ENCODE measurements at places on chromosomes 7 and 10. TPM values are rescaled to one million over a fixed set of nuclear protein-coding genes. Genes with fewer than 3 reads are reported as not detected.

Gene TEX47
- not detected for total RNA-seq

Gene FFAR4
- not detected for total RNA-seq

Gene OAT
- 178 TPM for total RNA-seq

Gene ADO
- 46.7 TPM for total RNA-seq

Gene GIMAP5
- 0.14 TPM for total RNA-seq

Gene CALML3
- total RNA-seq = not detected

Gene OGDHL
- 0.14 TPM for total RNA-seq

Gene OR2A42
- not detected for total RNA-seq

Gene FXYD4
- not detected for total RNA-seq

Gene ADRA2A
- not detected for total RNA-seq

Gene VWDE
- total RNA-seq = 0.14 TPM

Gene TRPV5
- not detected for total RNA-seq

Gene DYNC1I1
- 1.3 TPM for total RNA-seq

Gene CUX1
- 44.7 TPM for total RNA-seq

Gene MYO1G
- total RNA-seq = 0.14 TPM

Gene NUTM2A
- 0.66 TPM for total RNA-seq

Gene TMEM184A
- 0.44 TPM for total RNA-seq

Gene PCDH15
- not detected for total RNA-seq

Gene PAOX
- 8.5 TPM for total RNA-seq

Gene DNAH11
- not detected for total RNA-seq

Gene ITGB8
- 4.8 TPM for total RNA-seq

Gene RGS10
- 45.3 TPM for total RNA-seq

Gene FAM25C
- total RNA-seq = not detected

Gene DIP2C
- 6.6 TPM for total RNA-seq

Gene ABCC2
- total RNA-seq = 1.0 TPM

Gene CYCS
- 38.5 TPM for total RNA-seq

Gene CUEDC2
- total RNA-seq = 51.2 TPM

Gene SRRM3
- total RNA-seq = 0.66 TPM

Gene SLC26A4
- total RNA-seq = under 0.01 TPM

Gene SDK1
- 1.1 TPM for total RNA-seq

Gene HMX2
- not detected for total RNA-seq

Gene MSS51
- total RNA-seq = 1.9 TPM

Gene PRLHR
- total RNA-seq = not detected

Gene GDF2
- total RNA-seq = 0.14 TPM

Gene SRI
- 46.8 TPM for total RNA-seq

Gene ZMYND11
- 65.7 TPM for total RNA-seq

Gene SRGN
- total RNA-seq = 29.1 TPM

Gene TEX36
- not detected for total RNA-seq

Data from placental pericyte (primary cell).